ENCODE measurements at places on chromosomes 16 and 17. TPM values are rescaled to one million over a fixed set of nuclear protein-coding genes. Genes with fewer than 3 reads are reported as not detected.

The ARL5C gene
- not detected for total RNA-seq

The DNAI2 gene
- not detected for total RNA-seq

The TGFB1I1 gene
- total RNA-seq, result 124 TPM

The ACSM2A gene
- 0.14 TPM for total RNA-seq

The LYRM9 gene
- total RNA-seq, result 3.0 TPM

The TP53TG3 gene
- total RNA-seq, result not detected

The PVALEF gene
- total RNA-seq, result not detected

The SMIM22 gene
- total RNA-seq, result not detected

The HP gene
- total RNA-seq, result not detected

The KCNG4 gene
- not detected for total RNA-seq

The C1QL1 gene
- total RNA-seq, result not detected

The CACNA1G gene
- 0.27 TPM for total RNA-seq

The SNX11 gene
- total RNA-seq, result 30.4 TPM

The BBS2 gene
- 26.6 TPM for total RNA-seq

The NT5C3B gene
- 56.1 TPM for total RNA-seq

The TNP2 gene
- not detected for total RNA-seq

The RUNDC3A gene
- 3.4 TPM for total RNA-seq

The GPR142 gene
- total RNA-seq, result not detected

The SDK2 gene
- total RNA-seq, result 11.2 TPM

The IRF8 gene
- total RNA-seq, result 0.41 TPM

The TMIGD1 gene
- not detected for total RNA-seq

The CTRB1 gene
- total RNA-seq, result not detected

The KRT20 gene
- not detected for total RNA-seq

The KREMEN2 gene
- 7.5 TPM for total RNA-seq

Data from astrocyte (in vitro differentiated cells and primary cell).